CD4-positive, alpha-beta T cell treated with Interleukin-17A for 4 hours (primary cell): ENCODE measurements at places on chromosomes 3 and 15.
A peak's percentile ranks its signal among the peaks of the same experiment; 100 is the strongest.

- no peak for DNase-seq
Measured at GRCh38 chr15:61047783-61048182, 181.3 kb downstream of the RORA start.

DNA sequence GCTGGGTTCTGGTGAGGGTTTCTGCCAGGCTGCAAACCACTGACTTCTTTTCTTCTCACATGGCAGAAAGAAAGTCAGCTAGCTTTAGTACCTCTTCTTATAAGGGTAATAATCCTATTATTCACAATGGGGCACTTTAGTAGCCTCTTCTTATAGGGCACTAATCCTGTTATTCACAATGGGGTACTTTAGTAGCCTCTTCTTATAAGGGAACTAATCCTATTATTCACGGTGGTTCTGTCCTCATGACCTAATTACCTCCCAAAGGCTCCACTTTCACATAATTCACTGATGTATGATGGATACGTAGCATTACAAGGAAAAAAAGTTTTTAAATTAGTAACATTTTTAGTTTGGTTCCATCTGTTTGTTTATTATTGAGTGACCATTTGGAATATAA lies 671.3 kb downstream of the NSUN3 start:
- no peak for DNase-seq

GRCh38 chr3:193388361-193388760 lies 9.8 kb upstream of the ATP13A5 start:
- no peak for DNase-seq

GRCh38 chr15:38526158-38526557 lies 38.5 kb downstream of the RASGRP1 start:
- no peak for DNase-seq

- no peak for DNase-seq
Measured at GRCh38 chr3:29267226-29267625, 13.6 kb upstream of the RBMS3 start.

- DNase-seq, result no peak
Measured at GRCh38 chr3:69582044-69582443, 157.2 kb upstream of the MITF start.

GRCh38 chr3:134601539-134602439 lies 49.0 kb downstream of the KY start:
- DNase-seq, result no peak

GRCh38 chr3:43779850-43780249 lies 89.1 kb downstream of the ABHD5 start:
- DNase-seq, result no peak

DNA sequence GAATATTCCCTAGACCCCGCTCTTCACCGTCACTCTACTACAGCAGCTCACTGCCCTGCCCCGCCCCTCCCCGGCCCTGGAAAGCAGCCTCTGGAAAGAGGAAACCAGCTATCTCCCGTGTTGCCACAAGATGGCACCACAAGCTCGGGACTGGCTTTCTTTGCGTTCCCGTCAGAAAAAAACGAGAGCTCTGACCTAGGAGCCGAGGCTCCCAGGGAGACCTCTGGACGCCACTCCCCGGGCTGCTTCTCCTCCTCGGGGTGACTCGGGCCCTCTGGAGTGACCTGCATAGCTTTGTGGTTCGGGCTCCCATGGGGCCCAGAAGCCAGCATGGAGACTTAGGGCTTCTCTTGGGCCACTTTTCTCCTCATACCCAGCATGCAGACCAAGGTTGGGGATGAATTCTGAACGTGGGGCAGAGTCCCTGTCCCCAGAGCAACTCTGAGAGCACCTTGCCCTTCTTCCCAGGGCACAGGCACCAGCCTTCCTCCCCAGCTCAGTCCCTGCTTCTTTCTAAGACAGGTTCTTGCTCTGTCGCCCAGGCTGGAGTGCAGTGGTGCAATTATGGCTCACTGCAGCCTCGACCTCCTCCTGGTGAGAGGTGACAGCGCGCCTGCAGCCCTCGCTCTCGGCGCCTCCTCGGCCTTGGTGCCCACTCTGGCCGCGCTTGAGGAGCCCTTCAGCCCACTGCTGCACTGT lies 19.0 kb downstream of the STOML1 start:
- peak; percentile 84 for DNase-seq

DNA sequence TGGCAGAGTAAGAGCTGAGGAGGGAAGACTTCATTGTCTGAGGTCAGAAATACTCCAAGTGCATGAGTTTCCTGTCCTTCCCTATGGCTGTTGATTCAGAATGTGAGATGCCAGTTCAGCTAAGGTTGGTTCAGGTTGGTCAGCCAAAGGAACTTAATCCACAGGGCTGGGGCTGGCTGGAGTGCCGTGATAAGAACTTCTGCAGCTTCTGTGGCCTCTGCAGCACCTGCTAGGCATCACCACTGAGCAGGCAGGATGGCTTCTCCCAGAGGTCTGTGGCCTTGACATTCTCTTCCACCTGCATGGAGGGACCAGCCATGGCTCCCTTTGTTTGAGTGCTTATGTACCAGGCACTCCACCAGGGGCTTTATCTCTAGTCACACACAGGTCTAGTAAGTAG lies 109.5 kb upstream of the PLXNA1 start:
- DNase-seq, result no peak

GRCh38 chr15:36156879-36157427 lies 422.5 kb upstream of the CDIN1 start:
- DNase-seq, result no peak

DNA sequence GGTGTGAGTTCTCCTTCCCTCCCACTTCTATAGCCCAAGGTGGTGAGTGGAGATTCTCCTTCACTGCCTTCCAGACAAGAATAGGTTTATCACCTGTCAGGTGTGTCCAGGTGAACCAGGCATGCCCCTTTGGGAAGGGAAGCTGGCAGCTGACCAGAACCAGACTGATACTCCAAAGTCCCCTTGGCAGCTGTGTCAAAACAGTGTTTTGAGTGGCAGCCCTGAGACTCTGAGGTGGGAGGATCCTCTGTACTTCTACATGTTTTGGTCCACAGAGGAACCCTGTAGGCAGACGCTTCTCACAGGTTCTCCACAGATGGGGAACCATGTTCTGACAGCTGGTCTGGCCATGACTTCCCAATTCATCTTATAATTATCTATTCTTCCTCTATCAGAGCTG lies 30.1 kb downstream of the ISL2 start:
- no peak for DNase-seq

GRCh38 chr15:75114327-75114726 lies 87.4 kb upstream of the C15orf39 start:
- no peak for DNase-seq

DNA sequence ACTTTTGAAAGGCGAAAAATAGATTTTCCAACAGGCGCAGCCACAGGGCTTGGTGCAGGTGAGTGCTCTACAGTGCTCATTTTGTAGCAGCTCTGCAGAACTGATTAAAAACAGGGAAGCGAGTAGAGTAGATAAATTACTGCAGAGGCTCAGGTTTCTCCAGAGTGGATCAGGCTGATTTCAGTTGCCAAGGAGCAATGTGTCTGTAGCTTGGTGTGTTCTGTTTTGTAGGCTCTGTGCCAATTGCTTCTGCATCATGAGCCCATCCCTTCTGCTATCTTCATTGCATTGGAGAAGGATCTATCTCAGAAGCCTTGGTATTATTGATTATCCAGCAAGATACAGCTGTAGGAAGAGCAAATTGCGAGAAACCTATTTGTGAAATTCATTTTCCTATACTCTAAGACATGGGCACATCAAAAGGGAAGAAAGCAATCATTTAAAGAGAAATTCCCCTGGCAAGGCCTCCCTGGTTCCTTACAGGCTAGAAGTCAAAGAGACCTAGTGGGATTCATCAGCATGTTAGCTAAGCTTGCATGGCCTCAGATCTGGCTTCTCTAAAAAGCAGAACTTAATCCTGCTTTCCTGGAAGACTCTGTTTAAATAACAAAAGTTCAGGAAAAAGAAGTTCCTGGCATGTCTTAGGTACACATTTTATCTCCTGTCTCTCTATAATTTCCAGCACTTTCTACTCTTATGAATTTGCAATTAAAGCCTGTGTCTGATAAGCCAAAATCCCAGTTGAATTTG lies 432.4 kb upstream of the ATP10A start:
- DNase-seq, result no peak

DNA sequence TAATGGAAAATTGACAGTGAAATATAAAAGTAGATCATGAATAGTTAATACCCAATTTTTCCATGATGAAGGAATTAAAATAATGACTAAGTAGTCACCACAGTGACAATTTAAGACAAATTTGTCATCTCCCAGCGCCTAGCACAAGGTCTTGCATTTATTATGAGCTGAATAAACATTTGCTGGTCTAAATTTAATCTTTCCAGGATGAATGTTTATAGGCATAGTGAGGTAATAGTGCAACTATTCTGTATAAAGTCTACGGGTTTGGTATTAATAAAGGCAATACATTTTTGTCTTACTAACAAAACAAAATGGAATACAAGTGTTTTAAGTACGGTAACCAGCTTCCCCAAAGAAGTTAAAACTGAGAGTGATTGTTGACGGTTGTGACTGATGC lies 209.3 kb downstream of the CD47 start:
- no peak for DNase-seq

DNA sequence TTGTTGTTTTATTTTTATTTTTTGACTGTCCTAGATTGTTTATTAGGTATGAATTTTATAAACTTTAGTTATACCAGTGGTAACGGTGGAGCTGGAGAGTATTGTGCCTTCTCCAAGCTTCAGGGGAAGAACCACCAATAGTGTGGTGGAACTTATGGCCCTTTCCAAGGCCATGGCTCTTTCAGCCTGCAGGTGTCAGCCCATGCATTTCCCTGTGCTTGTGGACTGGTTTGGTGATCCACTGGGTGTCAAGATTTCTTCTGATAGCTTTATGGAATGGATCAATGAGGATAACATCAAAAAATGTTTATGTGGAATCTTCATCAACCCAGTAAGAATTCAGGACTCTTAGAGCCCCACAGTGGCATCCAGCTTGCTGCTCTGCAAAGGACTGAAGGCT lies 19.2 kb upstream of the SCAMP5 start:
- no peak for DNase-seq

GRCh38 chr3:44227632-44228031 lies 14.1 kb upstream of the TOPAZ1 start:
- no peak for DNase-seq

DNA sequence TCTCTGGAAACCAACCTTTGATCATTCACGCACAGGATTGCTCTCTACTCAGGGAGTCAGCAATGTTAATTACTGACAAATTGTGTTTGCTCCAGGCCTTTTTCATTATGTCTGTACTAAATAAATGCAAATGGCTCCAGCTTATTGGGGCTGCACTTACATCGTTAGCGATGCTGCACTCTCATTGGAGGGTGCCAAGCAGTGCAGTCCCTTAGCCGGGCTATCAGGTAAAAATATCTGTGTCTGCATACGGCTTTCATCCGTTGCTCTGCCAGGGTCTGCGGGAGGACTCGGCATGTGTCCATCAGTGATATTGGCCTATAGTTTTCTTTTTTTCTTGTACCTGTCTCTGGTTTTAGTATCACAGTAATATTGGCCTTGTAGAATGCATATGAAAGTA lies 471.5 kb upstream of the CADM2 start:
- no peak for DNase-seq

DNA sequence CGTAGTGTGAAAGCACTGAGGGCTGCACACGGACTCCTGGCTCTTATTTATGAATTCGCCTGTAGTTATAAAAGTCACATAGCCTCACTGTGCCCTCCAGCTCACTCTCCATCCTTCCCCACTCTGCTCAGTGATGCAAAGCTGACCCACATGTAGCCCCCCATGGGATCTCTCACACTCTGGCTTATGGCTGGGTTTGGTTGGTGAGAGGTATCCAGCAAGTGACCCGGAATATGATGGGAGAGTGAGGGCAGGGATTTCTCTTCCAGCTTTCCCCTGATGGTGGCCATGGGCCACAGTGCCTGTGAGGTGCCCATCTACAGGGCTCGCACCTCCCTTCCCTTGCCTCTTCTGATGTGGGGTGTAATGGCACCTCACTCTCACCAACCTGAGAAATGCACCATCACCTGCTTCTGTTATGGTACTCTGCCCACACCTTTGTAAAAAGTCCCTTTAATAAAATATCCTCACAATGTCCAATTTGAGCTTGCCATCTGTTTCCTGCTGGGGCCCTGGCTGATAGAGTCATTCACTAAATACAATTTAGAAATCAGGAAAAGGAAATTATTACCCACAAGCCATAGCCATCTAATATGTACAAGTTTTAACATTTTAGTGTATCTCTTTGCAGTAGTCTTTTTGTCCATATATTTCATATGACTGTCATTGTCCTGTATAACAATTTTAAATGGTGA lies 93.6 kb downstream of the SCN11A start:
- no peak for DNase-seq

DNA sequence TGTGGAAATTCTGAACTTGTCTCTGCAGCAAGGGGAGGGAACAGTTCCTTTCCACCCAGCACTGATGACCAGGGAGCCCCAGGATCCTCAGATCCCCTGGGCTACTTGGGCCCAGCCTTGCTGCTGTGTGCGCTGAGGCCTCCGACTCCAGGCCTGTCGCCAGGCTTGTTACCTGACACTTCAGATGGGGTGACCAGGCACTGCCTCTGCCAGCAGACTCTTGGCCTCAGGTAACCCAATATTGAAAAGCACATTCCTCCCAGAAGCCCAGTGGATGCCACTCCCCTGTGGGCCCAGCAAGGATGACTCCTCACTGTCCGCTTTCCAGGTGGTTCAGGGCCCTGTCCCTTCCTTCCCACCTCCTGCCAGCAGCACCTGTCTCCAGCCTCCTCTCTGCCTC lies 3.5 kb upstream of the PLA2G4E start:
- no peak for DNase-seq

DNA sequence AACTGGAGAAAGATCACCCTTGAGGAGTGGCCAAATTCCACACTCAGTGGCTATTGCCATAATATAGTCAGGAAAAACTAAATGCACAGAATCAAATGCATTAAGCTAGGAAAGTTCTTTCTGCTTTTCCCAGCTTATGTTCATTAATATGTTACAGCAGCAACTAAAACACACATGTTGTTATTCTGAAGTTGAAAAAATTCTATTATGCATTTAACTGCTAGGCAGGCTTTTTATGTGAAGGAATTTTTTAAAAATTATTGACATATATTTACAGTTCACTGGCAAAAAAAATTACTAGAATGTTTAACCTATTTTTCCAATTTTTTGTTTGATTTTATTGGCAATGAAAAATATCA lies 135.2 kb upstream of the IL12A start:
- no peak for DNase-seq

DNA sequence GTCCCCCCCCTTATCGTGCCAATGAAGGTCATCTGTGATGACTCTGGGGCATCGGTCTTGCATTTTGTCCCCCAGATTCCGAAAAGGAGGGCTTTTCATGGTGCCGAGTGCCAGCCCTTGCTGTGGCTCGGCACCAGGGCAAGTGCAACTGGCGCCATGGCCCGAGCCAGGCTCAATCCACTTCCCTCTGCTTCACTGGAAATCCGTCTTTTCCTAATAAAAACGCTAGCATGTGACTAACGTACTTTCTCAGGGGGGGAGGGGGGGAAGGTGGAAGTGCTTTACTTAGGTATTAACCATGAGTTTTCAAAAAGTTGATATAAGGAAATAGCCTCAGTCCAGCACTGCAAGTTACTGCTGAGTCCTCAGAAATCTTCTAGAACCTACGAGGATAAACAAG lies 20.5 kb downstream of the TRPM1 start:
- DNase-seq, result no peak

- no peak for DNase-seq
Measured at GRCh38 chr3:79604681-79605080, 163.1 kb downstream of the ROBO1 start.

GRCh38 chr3:57675530-57675929 lies 17.3 kb downstream of the DENND6A start:
- no peak for DNase-seq
